ENCODE measurements at places on chromosomes 5 and 9.

DNA sequence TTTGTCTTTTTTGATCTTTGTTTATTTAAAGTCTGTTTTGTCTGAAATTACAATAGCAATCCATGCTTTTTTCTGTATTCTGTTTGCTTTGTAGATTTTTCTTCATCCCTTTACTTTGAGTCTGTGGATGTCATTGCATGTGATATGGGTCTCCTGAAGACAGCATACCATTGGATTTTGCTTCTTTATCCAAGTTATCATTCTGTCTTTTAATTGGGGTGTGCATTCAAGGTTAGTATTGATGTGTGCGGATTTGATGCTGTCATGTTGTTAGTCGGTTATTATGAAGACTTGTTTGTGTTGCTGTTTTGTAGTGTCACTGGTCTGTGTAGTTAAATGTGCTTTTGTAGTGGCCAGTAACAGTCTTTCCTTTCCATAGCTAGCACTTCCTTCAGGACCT is 23.0 kb downstream of the POLK start:
- no peak for DNase-seq

DNA sequence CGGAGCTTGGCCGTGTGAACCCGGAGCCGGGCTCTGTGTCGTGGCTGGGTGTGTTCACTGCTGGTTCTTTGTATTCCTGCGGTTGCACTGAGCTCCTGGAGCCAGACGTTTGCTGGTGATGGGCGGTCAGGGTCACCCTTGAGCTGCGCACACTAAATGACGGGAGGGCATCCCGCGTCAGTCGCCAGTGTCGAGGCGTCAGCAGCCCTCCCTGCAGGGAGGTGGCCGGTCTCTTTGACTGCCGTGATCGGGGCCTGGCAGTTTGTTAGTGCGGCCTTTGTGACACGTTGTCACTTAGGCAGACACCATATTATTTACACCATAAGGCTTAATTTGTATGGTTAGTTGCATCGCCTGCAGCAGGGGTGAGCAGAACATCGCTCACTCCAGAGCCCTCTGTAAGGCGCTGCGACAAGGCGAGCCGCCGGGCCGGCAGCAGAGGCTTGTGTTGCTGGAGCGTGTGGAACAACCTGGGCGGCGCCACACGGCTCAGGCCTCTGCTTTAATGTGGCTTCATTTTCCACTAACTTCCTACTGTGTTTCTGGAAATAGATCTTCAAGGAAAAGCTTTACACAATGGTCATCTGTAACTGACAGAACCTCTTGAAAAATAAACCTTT is 8.3 kb downstream of the NDUFS6 start:
- DNase-seq = no peak

GRCh38 chr5:181170237-181170825 is 22.9 kb downstream of the OR2V2 start:
- DNase-seq = no peak

DNA sequence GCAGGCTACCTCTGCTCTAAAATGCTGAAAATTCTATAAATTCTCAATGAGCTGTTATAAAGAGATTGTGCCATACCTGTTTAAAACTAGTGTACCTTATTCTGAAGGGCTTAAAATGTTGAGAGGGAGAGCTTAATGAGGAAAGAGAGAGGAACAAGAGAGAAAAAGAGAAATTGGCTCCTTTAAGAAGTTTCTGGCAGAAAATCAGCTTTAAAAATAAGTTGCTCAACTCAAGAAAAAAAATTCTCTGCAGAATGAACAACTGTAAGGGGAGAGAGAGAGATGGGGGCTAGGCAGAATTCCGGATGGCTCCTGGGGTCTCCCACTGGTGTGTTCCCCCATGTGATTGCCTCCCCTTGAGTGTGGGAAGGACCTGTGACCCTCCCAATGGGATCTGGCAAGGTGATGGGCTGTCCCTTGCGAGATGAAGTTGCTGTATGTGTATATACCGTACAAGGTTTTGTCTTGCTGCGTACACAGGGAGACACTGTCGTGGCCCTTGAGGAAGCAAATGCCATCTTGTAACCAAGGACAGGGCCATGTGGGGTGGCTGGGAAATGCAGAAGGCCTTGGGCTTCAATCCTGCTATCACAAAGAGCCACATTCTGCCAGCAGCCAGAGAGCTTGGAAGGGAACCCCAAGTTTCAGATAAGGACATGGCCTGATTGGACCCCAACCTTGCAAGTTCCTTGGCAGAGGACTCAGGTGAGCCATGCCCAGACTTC is 64.3 kb upstream of the S1PR3 start:
- DNase-seq = no peak

DNA sequence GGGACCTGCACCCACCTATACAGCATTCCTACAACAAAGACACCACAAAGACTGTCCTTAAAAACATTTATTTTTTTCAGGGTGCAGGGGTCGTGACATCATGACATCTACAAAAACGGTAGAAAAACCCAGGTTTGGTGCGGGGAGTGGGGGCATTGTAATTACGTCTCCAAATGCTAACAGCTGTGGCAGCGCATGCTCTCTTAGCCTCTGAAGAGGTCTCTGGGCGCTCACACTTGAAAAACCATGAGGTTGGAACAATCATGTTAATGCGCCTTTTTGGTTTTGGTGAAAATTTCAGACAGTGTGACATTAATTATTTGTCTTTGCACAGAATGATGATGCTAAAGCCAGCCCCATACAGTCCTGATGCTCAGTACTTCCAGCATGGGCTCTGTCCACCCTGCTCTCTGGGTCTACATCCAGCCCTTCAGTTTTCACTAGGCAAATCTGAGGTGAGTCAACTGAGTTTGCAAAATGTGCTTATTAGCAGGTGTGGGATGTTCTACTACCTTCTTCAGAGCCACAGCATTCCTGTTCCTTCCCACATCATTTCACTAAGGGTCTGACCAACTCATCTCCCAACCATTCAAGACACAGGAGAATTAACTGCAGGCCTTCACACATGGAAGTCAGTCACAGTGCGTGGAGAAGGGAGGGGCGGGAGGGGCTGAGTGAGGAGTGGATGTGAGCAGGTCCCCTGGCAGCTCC is 14.1 kb downstream of the ALDH1B1 start:
- DNase-seq = no peak

DNA sequence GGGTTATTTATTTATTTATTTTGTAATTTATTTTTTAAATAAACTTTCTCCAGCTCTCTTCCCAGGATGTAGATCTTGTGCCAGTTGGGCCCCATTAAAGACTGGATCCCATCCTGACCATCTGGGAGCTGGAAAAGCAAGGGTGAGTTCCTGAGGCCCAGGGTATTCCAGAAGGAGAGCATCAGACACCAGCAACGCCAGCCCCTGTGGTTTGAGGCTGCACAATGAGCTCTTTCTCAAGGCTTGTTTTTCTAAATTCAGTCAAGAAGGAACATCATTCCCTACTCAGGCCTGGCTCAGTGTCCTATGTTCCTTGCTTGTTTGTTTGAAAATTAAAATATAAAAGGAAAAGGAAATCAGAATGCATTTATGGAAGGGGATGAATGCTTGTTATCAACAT is 313.3 kb downstream of the EBF1 start:
- DNase-seq = no peak

GRCh38 chr5:168695301-168695835 is 116.2 kb upstream of the PANK3 start:
- DNase-seq = no peak

- peak; percentile 86 for DNase-seq
Measured at GRCh38 chr9:33510262-33511183, 13.5 kb upstream of the ANKRD18B start.

GRCh38 chr9:69264526-69264925 is 60.5 kb upstream of the ENTREP1 start:
- DNase-seq = no peak

DNA sequence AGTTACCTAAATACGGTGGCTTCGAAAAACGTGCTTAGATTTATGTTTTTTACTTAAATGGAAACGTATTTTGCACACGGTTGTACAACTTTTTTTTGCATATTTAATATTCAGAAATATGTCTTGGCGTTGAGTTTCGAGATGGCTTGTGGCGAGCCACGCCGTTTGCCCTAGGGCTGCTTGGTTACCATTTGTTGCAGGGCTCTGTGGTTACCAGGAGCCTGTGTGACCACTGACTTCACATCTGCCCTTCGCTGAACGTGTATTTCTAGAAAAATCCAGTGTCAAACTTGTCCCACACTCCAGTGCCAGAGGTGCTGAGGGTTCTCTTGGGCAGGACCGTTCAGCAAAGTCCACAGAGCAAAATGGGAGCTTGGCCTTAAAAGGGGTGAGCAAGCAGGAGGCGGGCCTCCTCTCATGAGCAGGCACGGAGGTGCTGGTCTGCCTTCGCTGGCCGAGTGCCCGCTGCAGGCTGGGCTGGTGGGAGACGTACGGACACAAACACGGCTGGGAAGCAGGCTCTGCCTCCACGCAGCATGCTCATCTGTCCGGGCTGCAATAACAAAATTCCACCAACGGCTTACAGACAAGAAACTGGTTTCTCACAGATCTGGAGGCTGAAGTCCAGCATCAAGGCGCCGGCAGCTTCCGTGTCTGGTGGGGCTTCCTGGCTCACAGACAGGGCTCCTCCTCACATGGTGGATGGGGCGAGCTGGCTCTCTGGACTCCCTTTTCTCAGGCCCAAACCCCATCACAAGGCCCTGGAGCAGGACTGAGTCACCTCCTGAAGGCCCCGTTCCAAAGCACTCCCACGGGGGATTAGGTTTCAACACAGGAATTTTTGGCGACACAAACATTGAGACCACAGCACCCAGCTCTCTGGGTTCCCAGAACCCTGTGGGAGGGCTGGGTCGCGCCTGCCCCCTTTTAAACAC is 5.4 kb downstream of the MRPL36 start:
- peak; percentile 92 for DNase-seq

DNA sequence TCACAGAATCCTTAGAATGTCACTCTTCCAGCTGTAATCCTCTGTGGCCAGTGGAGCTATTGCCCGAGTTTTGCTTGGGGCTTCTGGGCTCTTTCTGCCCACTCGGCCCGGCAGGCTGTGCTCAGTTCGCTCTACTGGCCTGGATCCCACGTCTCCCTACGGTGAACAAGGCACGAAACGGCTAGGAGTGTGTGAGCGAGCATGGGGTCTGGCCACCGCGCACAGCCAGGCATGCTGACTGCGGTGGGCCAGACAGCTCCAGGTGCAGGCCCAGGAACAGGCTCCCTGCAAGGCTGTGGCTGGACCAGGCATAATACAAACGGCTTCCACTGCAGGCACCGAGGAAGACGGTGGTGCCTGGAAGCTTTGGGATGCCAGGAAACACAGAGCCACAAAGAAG is 2035.5 kb upstream of the ACO1 start:
- no peak for DNase-seq

- DNase-seq = peak; percentile 64
Measured at GRCh38 chr9:122374885-122375420, 4.1 kb downstream of the PTGS1 start.

- DNase-seq = peak; percentile 24
Measured at GRCh38 chr5:129172580-129172979, 78.0 kb downstream of the ISOC1 start.

DNA sequence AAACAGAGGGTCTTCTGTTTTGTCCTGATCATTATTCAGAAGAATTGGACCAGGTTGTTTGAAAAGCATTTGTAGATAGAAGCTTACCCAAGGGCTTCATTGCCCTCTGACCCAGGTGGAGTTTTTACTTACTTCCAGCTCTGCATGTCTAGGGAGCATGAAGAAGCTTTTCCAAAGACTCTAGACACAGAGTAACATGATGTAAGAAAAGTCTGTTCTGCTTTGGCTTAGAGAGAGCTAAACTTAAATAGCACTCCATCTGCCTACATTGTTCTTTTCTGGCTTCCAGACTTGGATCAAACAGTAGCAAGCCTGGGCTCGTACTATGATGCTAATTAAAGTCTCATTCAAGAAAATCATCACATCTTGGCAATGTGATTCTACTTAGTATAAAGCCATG is 112.1 kb downstream of the SNCAIP start:
- no peak for DNase-seq

Data from astrocyte of the hippocampus (primary cell).